ENCODE measurements at places on chromosomes 16 and 17. TPM values are rescaled to one million over a fixed set of nuclear protein-coding genes. Genes with fewer than 3 reads are reported as not detected.

Gene FN3KRP
- total RNA-seq: 14.0 TPM

DNA sequence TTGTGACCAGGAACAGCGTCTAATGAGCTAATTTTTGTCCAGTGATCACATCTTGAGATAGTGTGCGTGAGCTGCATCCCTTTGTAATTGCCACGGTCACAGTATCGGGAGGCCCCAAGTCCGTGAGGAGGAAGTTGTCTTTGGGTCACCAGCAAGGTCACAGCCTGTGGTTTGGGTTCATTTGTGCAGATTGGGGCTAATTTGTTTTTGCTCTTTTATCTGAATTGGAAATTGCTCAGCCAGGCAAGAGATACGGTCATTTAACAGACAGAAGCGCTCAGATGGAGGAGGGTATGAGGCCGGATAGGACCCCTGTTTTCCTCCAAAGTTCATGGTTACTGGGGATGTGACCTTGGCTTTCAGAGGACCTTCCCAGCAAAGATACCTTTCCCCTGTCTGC lies 174.1 kb downstream of the SNX29 start:
- DNase-seq: no peak

DNA sequence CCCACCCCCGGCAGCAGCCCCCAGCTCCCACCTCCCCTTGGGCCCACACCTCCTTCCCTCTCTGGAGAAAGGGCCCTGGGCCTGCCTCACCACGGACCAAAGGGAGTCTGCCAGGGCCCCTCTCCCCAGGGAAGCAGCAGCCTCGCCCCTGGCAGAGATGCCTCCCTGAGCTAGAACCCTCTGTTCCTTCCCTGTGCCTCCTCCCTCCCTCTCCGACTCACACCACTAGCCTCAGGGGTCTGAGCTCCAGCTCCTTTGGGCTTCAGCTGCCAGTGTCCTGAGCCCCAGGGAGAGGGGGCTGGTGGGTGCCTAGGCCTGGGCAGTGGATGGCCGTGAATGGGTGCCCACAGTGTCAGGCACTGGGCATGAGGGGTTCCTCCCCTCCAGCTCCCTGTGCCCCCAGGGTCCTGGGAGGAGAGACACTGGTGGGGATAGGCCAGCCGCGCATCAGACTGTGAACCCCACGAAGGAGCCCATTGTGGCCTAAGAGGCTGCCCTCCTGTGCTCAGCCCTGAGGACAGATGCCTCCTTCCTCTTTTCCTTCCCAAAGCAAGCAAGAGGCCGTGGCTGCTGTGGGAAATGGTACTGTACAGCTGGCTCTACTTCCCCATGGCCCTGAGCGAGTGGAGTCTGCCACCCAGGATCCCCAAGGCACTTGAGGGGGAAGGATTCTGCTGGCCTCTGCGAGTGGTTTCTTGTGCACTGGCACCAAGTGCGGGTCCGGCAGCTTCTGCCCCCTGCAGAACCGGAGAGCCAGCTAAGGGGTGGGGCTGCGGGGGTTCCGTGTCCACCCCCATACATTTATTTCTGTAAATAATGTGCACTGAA lies 20.7 kb downstream of the MMP15 start:
- no peak for DNase-seq

DNA sequence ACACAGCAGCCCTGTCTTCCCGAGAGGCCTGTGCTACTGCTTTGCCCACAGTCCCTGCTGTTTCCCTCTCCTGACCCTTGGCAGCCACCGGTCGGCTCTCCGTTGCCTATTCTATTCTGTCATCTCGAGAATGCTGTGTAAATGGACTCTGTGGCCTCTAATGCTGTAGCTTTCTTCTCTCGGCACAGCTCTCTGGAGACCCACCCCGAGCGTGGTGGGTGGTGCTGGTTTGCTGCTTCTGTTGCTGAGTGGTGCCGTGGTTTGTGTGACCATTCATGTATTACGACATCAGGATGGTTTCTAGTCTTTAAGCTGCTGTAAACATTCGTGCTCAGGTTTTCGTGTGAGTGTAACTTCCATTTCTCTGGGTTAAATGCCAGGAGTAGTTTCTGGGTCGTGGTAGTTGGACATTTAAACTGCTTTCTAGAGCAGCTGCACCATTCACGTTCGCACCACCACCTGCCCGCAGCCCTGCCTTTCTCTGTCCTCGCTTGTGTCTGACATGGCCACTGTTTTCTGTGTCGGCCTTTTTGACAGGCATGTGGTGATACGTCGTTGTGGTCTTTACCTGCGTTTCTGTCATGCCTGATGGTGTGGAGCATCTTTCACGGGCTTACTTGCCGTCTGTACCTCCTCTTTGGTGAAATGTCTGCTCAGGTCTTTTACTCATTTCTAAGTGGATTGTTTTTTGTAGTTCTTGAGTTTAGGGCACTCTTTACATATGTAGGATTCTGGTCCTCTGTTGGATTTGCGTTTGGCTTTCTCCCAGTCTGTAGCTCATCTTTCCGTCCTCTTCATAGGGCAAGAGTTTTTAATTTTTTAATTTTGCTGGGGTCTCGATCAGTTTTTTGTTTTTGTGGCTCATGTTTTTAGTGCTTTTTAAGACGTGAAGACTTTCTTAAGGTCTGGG lies 47.7 kb upstream of the ZNF750 start:
- DNase-seq: no peak

Gene EVPLL
- not detected for total RNA-seq

GRCh38 chr16:80164966-80165550 lies 375.7 kb upstream of the DYNLRB2 start:
- no peak for DNase-seq

GRCh38 chr17:61416540-61417363 lies 17.1 kb downstream of the TBX2 start:
- peak; percentile 94 for DNase-seq

Gene RND2
- 0.82 TPM for total RNA-seq

DNA sequence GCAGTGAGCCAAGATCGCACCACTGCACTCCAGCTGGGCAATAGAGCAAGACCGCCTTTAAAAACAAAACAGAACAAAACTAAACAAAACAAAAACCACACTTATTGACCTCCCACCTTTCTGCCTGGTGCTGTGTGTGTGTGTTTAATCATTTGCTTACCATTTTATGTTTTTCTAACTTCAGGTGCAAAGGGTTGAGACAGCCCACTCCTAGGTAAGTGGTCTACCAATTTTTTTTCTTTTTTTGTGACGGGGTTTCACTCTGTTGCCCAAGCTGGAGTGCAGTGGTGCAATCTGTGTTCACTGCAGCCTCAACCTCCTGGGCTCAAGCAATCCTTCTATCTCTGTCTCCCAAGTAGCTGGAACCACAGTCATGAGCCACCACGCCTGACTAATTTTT lies 65.8 kb downstream of the SALL1 start:
- no peak for DNase-seq

GRCh38 chr17:36943250-36944191 lies 5.2 kb upstream of the AATF start:
- no peak for DNase-seq

Gene SCGB1C2
- not detected for total RNA-seq

- DNase-seq: no peak
Measured at GRCh38 chr17:18965530-18966236, 13.7 kb downstream of the SLC5A10 start.

- DNase-seq: peak; percentile 32
Measured at GRCh38 chr17:2138318-2138717, 83.4 kb downstream of the HIC1 start.

DNA sequence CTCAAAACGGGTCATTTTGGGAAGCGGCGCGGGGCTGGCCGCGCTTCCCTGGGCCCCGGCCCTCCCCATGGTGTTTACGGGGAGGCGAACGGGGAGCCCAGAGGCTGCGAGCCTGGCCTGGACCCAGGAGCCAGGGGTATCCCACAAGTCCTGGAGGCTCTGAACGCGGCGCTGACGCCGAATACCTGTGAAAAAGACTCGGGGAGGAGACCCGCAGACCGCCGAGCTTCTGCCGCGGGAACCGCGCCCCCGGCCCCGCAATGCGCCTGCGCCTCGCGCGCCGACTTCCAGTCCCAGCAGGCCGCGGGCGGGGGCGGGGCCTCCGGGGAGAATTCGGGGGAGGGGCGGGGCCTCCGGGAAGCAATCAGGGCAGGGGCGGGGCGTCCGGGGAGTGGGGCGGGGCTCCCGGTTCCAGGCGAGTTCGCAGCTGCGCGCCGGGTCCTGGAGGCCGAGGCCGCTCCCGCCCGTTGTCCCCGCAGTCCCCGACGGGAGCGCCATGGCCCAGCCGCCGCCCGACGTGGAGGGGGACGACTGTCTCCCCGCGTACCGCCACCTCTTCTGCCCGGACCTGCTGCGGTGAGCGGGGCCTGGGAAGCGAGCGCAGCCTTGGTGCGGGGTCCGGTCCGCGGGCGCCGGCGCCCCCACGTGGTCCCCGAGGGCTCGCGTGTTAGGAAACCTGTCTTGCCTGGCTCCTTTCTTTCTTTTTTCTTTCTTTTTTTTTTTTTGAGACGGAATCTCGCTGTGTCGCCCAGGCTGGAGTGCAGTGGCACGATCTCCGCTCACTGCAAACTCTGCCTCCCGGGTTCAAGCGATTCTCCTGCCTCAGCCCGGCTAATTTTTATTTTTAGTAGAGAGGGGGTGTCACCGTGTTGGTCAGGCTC lies at the start of gene DECR2:
Gene DECR2 (plus strand): TSS at position 418 of the 881 bp plus-strand sequence. CDS start 79 bp downstream, at position 497.
- peak; percentile 98 for DNase-seq

DNA sequence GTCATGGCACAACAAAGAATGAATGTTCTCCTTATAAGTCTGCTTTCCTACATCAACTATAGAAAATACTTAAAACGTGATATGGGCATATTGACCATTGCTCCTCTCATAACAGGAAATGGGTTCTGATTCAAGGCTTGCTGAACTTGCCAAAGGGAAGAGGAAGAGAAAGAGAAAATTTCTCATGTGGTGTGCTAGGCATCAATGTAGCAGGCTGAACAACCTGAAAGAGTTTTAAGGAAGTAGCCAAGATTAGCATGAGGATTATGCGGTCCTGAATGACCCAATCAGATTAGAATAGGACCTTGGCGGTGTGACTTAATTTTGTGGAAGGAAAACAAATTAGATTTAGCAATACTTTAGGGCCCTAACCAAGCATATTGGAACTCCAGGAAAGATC lies 617.7 kb upstream of the CDH11 start:
- DNase-seq: no peak

- no peak for DNase-seq
Measured at GRCh38 chr17:80931421-80932265, 60.0 kb upstream of the CHMP6 start.

DNA sequence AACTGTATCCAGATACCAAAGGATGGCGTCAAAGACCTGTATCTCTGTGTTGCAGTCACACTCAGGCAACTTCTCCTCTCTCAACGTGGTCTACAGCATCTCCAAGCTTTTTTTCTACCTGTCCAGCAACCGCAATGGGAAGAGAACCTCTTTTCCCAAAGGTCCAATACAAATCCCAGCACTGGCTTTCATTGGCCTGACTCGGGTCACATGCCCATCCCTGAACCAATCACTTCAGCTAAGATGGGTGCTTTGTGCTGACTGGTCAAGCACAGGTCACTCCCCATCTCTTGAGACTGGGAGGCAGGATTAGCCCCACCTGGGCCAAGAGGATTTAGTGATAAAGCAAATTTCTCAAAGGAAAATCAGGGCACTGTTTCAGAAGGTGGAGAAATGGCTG lies 71.2 kb upstream of the C16orf82 start:
- DNase-seq: no peak

Gene ITGB3
- 3.2 TPM for total RNA-seq

- DNase-seq: no peak
Measured at GRCh38 chr16:27449434-27450195, 47.6 kb downstream of the IL21R start.

DNA sequence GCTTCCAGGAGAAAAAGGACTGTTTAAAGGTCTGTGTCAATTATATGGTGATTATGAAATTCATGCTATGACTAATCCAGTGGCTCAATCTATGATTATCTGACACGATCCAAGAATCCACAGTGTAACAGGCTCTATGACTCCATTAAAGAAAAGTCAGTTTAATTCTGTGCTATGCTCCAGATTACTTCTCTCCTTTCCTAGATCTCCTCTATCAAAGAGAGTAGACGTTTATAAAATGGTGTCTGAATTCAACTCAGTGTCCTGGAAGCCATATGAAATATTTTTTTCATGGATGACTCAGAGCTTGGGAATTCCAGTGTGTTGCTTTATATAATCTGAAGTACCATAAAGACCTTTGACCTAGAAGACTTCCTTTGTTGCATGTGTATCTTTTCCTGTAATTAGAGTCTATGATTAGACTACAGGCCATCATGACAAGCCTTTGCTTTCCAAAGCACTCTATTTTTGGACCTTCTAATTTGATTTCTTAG lies 27.0 kb upstream of the NF1 start:
- DNase-seq: no peak

DNA sequence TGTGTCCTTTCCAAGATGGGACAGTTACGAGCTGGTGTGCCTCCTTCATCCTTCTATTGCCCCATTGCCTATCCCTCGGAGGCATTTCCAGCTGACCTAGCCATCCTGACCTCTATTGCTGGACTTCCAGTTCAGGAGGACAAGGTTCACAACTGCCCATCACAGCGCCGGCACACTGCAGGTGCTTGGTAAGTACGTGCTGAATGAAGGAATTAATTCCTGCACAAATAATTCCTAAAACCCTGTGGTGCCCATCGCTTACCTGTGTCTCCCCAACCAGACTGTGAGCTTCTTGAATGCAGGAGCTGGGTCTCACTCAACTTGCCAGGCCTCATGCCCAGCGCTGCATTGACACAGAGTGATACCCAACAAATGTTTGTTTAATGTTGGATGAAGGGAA lies 13.0 kb downstream of the ALOX15B start:
- DNase-seq: no peak

Gene C1QL1
- 15.2 TPM for total RNA-seq

GRCh38 chr16:12898551-12898950 lies 2.8 kb upstream of the SHISA9 start:
- no peak for DNase-seq

- DNase-seq: no peak
Measured at GRCh38 chr16:57613514-57613913, 14.9 kb upstream of the ADGRG1 start.

DNA sequence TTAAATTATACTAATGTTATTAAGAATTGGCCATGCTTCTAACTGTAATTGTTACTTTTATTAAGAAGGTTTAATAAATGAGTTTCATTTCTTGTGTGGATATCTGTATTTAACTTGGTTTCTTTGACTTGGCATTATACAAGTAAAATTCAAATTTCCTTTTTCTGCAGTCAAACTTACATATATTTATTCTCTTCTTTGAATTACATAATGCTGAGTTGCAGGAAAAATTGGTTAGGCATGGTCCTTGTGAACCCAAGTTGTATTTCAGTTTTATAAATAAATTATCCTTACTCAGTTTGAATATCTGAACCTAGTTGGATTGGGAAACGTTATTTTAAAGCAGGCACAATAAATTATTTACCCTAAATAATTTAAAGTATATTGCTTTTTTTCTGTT lies 54.8 kb downstream of the NLK start:
- no peak for DNase-seq

DNA sequence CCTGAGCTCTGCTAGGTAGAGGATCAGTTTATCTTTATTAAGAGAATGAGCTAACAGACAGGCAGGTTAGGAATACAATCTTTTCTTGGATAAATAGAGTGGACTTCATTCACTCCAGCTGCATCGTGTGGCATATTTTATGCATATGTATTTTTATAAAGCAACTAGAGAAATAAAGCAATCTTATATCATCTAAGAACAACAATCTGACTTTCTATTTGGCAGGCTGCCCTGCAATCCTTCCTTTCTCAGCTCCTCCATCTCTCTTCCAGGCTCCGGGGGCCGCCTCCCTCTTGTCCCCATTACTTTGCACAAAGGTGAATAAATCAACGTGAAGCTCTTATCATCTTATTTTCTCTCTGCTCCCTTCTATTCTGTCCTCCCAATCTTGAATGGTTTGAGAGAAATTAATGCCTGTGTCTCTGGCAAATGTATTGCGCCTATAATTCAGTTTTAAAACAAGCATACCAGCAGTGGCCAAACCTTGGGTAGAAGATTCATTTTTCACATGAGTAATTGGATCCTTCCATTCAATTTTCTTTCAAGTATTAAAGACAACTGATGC lies 64.5 kb downstream of the HS3ST3A1 start:
- DNase-seq: no peak
